ENCODE measurements at places on chromosomes 5 and 9.

GRCh38 chr5:132385326-132386105 lies 16.0 kb downstream of the SLC22A5 start:
- DNase-seq, result peak; percentile 44

DNA sequence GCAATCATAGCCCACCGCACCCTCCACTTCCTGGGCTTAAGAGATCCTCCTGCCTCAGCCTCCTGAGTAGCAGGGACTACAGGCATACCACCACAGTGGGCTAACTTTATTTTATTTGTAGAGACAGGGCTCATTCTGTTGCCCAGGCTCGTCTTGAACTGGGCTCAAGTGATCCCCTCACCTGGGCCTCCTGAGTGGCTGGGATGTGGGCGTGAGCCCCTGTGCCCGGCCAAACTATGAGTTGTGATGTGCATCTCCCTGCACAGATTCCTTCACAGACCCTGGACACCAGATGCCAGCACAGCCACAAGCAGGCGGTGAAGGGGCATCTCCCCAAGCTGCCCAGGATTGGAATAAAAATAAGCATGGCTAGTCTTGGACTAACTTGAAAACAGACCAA lies 244.9 kb upstream of the IRX1 start:
- no peak for DNase-seq

DNA sequence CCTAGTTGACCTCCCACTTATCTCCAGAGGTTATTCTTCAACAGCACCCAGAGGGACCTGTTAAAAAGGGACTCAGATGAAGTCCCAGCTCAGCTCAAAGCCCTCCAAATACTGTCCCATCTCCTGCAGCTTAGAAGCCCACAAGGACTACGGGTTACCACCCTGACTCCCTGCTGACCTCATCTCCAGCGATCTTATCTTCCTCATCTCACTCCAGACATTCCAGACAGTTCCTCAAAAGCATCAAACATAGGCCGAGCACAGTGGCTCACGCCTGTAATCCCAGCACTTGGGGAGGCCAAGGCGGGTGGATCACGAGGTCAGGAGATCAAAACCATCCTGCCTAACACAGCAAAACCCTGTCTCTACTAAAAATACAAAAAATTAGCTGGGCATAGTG lies 263.8 kb upstream of the TLE4 start:
- no peak for DNase-seq

- no peak for DNase-seq
Measured at GRCh38 chr5:147971472-147971871, 65.1 kb upstream of the C5orf46 start.

- DNase-seq, result no peak
Measured at GRCh38 chr9:116141864-116142561, 11.6 kb upstream of the PAPPA start.

DNA sequence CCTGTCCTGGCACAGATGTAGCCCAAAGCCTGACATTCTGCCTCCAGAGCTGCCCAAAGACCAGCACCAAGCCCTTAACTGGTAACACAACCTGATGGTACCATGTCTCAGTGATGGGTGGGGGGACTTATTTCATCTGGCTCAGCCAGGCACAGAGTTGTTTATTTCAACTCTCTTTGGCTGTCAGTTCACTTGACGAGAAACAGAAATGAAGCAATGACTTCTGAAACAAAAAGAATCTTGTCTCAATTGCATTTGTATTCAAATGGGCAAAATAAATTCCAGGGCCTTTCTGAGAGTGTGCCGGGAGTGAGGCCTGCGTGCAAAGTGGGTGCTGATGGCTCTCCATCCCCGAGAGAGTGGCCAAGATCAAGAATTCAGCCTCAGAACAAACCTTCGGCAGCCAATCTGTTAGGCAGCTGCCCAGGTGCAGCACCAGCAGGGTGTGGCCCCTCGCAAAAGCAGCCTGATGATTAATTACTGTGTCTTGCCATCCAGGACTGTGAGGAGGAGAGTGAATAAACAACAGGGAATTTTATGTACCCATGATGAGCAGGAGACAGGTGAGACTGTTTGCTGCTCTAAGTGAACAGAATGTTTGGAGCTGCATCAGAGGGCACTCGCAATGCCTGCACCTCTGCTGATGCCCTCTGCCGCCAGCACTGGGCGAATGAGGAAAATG lies 238.0 kb downstream of the HSPA4 start:
- no peak for DNase-seq

DNA sequence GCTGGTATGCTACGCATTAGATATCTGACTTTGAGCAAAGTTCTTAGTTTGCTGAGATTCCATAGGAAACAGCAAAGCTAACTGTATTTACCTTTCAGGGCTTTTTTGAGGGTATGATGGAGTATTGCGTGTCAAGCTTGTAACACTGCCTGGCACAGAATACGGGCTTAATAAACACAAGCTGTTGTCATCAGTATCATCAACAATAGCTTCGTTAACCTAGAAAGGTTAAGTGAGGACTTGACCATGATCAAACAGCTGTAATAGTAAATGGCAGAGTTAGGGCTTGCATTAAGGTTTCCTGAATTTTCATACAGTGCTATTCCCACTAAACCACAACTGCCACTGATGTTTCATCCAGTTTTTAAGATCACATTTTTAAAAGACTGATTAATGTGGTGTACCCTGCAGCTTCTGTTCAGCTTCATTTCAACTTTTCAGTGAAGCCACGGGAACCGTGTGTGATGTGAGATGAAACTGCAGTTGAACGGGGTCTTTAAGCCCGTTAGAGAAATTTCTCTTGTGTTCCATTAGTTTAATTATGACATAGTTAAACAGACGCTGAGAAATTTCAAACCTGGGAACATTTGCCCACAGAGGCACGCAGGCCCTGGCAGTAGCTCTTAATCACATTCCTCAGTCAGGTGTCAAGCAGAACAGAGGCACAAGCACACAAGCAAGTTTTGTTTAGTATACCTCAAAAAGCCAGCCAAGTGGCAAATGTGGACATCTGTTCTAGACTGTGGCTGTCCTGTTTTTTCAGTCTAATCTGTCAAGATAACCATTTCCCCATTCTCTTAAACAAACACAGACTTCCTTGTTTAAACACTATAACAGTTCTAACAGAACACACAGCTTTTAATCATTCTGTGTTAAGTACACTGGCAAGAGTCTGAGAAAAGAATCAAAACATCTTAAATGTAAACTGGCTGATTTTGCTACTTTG lies 147.1 kb downstream of the ZNF608 start:
- DNase-seq, result no peak

DNA sequence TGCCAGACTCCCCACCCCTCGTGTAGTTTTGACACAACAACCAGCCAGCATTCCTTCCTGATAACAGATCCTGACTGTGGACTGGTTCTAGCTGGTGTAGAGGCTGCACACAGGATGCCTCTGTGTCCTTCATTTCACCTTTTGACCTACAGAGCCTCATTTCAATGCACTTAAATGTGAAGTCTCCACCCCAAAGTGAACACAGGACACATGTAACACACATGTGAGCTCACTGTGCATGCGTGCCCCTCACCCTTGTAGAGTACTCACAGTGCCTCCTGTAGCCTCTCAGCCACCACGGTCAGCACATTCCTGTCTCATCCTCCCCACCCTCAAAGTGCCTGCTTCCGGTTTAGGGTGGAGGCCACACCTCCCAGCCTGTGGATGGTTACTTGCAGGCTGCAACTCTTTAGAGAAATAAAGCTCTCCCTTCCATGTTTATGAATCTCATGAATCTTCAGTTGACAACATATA lies 11.6 kb upstream of the NKD2 start:
- DNase-seq, result no peak

DNA sequence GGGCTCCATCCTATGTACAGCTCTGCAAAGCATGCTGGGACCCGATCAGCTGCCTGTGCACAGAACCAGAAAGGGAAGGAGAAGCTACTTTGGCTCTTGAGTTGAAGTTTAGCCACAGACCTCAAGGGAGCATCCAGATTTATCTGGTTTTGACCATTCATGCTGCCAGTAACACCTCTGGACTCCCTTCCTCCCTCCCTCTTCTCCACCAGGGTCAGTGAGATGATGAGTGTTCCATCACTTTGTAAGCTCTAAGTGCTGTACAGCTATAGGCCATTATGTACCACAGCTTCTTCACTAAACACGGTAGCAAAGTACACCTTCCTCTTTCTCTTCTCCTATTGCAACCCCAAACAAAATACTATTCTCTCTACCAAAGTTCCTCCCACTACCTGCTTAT lies 77.9 kb downstream of the GLIS3 start:
- DNase-seq, result no peak

GRCh38 chr9:87498046-87498810 lies 561 bp downstream of the DAPK1 start:
- DNase-seq, result no peak

DNA sequence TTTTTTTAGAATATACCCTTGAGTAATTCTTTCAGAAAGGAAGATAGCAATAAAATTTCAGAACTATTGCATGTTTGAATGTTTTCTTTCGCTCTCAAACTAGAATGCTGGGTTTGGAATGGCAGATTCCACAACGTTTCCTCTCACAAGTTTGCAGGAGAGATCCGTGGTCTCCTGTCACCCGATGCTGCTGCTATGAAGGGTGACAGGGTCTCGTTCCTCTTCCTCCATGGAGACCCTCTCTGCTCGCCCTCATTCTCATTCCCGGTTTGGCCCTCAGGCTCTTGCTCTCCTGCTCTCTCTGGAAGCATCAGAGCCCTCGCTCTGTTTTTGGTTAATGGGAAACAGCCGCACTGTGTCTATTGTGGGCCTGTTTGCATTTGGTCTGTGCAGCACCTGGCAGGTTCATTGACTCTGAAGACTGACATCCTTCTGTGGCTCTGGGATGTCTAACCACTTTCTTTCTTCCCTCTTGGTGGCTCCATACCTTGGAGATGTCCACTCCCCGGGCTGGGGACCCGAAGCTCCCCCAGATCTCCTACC lies 12.6 kb upstream of the FAM163B start:
- DNase-seq, result no peak

- DNase-seq, result no peak
Measured at GRCh38 chr5:59521476-59521875, 372.1 kb downstream of the PDE4D start.

- no peak for DNase-seq
Measured at GRCh38 chr5:151107084-151107483, 26.2 kb upstream of the TNIP1 start.

GRCh38 chr5:21889581-21889980 lies 963.6 kb downstream of the CDH12 start:
- DNase-seq, result no peak

- DNase-seq, result no peak
Measured at GRCh38 chr9:108073823-108074222, 584.3 kb upstream of the KLF4 start.

GRCh38 chr5:108418197-108418596 lies 36.3 kb upstream of the FBXL17 start:
- no peak for DNase-seq

DNA sequence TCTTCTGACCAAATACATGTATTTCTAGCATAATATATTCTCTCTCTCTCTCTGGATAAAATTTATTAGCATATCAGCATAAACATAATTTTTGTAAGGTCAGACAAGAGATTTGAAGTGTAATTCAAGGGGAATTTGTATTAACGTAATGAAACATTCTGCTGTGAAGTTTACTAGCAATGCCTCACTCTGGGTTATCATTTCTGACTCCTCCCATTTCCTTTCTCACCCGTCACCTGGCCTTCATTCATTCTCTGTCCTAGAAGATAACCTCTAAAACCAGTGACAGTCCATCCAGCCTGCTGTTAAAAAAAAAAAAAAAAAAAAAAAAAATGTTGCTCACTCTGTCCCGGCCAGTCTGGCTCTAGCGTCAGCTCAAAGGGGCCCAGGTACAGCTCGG lies 27.1 kb downstream of the GRAMD2B start:
- no peak for DNase-seq

DNA sequence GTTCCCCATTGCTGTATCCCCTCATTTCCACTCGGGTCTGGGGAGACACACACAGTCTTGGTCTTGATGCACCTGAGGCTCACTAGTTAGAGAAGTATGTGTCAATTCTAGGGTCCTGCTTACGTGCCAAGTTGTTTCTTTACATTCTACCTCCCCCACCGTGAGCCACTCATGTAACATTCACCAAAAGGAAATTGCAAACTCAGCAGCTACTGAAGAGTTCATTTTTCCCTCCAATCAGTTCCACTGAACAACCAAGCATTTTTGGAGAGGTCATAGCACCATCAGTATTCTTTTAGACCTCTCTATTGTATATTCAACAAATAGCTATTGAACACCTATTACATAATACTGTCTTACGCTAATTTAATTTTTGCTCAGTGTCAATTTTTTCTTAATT lies 281.1 kb downstream of the SH3GL2 start:
- no peak for DNase-seq

DNA sequence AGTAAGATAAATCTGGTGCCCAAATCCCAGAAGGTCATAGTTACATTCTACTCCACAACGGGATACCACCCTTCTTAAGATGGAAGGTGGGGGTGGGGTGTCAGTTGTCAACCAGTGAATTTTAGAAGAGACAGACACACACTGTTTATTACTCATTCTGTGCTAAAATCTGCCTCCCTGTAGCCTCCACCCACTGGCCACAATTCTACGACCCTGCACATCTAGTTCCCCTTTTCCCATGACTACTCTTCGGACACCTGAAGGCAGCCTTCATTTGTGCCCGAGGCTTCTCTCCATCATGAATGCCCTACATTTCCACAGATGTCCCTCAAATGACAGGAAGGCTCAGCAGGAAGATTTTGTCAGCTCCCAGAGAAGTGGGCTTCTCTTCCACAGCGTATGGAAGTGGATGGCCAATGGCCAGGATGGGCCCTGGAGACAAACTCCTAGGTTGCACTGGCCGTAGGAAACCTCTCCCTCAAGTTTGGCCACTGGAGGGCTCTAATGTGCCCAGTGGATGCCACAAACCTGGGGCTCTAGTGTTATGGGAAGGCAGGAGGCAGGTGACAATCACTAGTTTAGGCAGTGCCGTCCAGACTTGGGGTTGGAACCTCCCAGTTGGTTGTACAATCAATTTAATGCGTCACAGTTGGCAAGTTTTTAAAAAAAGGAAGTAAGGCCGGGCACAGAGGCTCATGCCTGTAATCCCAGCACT lies 46.6 kb downstream of the PTPN3 start:
- DNase-seq, result no peak

- peak; percentile 2 for DNase-seq
Measured at GRCh38 chr5:176446884-176447590, 1.1 kb upstream of the FAF2 start.

All from activated T-cell treated with anti-CD3 and anti-CD28 coated beads for 1 hour (primary cell).